ENCODE measurements at places on chromosomes 4 and X.
A peak's percentile ranks its signal among the peaks of the same experiment; 100 is the strongest.

GRCh38 chr4:147828331-147828905 is 96.5 kb downstream of the ARHGAP10 start:
- no peak for DNase-seq

DNA sequence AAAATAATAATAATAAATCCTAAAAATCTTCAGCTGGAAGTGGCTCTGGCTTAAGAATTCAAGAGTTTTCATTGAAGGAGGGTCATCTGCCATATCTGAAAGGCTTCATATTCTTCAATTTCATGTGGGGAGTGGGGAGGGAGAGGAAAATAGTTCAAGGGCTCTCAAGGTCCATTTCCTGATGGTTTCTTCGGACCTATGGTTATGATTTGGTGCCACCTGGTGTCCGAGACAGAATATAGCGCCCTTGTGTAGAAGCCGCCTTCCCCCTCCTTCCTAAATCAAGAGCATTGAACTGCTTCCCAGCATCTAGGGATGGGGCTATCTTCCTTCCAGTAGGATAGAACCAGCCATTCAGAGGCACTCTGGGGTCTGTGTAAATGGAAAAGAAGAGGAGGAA is 34.3 kb downstream of the NLGN3 start:
- DNase-seq, result no peak

GRCh38 chr4:123106747-123107146 is 184.3 kb upstream of the NUDT6 start:
- DNase-seq, result no peak

DNA sequence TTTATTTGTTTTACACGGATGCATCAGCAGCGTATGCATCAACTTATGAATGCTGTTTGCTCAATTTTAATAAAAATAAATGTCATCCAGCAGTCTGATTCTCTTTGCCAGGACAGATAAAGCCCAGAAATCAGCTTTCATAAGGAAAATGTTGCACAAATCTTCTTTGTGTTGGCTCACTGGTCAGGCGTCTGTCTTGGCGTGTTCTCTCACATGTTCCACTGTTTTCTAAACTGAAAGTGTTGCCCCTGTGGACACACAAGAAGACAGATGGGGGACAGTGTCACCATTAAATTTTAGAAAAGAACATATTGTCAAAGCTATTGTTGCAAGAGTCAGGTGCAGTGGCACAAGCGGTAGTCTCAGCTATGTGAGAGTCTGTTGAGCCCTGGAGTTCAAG is 316.2 kb downstream of the CENPC start:
- DNase-seq, result no peak

GRCh38 chrX:113059714-113060113 is 219.1 kb upstream of the AMOT start:
- no peak for DNase-seq

- DNase-seq, result no peak
Measured at GRCh38 chrX:107324493-107325310, 118.3 kb downstream of the DNAAF6 start.

DNA sequence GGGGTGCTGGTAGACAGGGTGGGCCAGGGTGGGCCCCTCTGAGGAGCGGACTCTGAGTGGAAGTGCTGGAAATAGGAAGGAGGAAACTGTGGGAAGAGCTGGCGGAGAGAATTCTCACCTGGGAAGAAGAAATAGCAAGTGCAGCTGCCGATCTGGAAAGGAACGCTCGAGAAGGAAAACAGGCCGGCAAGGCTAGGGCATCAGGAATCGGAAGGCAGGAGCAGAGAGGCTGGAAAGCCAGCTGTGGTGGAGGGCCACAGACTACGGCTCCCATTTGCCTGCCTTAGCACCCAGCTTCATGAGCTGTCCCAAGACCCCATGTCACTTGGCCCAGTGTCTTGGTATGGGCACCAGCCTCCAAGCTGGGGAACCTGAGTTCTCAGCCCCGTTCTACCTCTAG is 37.3 kb downstream of the DCTD start:
- no peak for DNase-seq

DNA sequence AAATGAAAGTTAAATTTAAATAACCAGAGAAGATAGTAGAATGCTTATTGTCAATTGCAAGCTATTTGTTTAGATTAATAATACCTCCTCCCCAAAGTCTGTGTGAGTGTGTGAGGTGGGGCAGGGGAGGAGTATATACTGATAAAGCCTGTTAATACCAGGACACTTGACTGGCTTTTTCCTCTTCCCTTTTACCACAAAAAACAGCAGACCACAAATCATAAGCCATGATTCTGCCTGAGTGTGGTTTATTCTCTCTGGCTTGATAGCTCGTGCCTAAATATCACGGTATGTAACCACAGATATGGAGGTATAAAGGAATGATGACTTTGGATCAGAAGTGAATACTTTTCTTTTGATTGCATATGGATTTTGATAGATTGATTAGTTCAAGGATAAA is 21.9 kb upstream of the SCRG1 start:
- DNase-seq, result no peak

DNA sequence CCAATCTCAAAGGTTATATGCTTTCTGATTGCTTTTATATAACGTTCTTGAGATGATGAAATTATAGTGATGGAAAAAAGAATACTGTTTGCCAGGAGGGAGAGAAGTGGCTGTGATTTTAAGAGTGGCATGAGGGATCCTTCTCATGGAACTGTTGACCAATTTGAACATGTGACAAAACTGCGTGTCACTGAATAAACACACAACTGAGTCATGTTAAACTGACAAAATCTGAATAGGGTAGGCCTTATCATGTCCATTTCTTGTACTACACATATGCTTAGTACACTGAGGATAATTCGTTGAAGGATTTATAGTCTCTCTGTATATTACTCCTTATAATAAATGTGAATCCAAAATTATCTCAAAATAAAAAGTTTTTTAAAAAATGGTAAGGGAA is 22.2 kb upstream of the HSPA4L start:
- DNase-seq, result no peak

DNA sequence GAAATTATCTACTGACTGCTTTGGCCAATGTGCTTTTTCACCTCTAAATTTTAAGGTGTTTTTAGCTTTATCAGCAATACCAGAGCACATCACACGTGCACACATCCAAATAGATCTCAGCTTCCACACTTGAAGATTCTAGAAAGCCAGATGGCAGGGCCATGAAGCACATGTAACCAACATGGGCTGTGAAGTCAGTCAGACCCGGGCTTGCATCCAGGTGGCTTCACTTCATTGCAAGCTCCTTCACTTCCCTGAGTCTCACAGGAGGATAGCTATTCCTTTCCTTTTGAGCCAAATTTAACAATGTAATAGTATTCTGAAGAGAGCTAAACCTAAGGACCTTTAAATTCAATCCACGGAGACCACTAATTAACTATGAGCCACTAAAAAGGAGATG is 86.5 kb downstream of the SH3RF1 start:
- DNase-seq, result no peak

- DNase-seq, result no peak
Measured at GRCh38 chr4:129355516-129355915, 259.6 kb downstream of the C4orf33 start.

- DNase-seq, result no peak
Measured at GRCh38 chr4:184792950-184793555, 32.7 kb downstream of the ACSL1 start.

- DNase-seq, result no peak
Measured at GRCh38 chr4:124722071-124722470, 9.5 kb upstream of the ANKRD50 start.

GRCh38 chr4:152041295-152041694 is 280.5 kb upstream of the GATB start:
- DNase-seq, result no peak

DNA sequence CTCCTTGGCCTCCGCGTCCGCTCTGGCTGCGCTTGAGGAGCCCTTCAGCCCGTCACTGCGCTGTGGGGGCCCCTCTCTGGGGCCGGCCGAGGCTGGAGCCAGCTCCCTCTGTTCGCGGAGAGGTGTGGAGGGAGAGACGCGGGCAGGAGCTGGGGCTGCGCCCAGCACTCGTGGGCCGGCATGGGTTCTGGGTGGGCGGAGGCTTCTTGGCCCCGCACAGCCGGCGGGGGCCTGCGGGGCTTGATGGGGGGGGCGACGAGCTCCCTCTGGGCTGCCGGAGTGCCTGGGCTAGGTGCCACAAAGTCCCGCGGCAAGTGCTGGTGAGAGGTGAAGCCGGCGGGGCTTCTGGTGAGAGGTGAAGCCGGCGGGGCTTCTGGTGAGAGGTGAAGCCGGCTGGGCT is 61.9 kb downstream of the ANKRD50 start:
- DNase-seq, result no peak

DNA sequence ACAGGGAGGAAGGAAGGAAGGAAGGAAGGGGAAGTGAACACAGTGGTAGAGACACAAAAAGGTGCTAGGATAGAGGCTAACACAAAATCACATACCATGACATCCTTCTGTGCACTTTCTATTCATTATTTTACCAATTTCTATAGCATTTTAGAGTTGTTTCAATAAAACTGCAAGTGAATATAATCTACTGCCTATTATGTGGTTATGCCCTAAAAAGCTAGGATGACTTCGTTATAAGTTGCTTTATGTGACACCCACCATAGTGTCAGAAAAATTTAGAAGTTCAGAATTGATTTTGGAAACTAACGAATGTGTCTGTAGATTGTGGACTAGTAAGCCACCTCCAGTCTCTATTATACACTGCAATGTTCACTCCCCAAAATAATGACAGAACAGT is 59.4 kb upstream of the EDNRA start:
- DNase-seq, result no peak

- DNase-seq, result no peak
Measured at GRCh38 chr4:90215286-90215685, 88.1 kb downstream of the CCSER1 start.

DNA sequence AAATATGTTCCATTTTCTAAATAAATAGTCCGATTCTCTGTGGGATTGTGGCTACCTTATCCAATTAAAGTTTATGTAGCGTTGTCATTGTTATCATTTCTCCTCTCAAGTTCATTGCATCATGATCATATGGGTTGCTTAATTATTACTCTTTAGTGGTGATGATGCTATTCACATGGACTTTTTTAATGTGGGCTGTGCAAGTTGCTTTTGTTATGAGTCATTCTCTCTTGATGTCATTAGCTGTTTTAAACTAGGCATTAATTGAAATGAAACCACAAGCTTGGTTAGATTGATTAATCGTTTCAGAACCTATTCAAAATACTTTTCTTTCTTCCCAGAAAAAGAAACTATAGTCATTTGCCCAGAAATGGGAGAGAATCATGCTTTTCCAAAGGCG is 38.2 kb downstream of the NHS start:
- no peak for DNase-seq

GRCh38 chr4:6943012-6943884 is 33.6 kb downstream of the TBC1D14 start:
- no peak for DNase-seq

GRCh38 chr4:85398276-85398675 is 76.7 kb upstream of the ARHGAP24 start:
- DNase-seq, result no peak

- no peak for DNase-seq
Measured at GRCh38 chr4:28682847-28683246, 1822.2 kb downstream of the STIM2 start.

- DNase-seq, result no peak
Measured at GRCh38 chrX:69844636-69845035, 205.1 kb downstream of the AWAT2 start.

- DNase-seq, result no peak
Measured at GRCh38 chr4:105641845-105642244, 66.6 kb downstream of the INTS12 start.

- no peak for DNase-seq
Measured at GRCh38 chr4:23828020-23828715, 61.7 kb downstream of the PPARGC1A start.

- DNase-seq, result no peak
Measured at GRCh38 chr4:4350909-4351308, 36.0 kb upstream of the NSG1 start.

DNA sequence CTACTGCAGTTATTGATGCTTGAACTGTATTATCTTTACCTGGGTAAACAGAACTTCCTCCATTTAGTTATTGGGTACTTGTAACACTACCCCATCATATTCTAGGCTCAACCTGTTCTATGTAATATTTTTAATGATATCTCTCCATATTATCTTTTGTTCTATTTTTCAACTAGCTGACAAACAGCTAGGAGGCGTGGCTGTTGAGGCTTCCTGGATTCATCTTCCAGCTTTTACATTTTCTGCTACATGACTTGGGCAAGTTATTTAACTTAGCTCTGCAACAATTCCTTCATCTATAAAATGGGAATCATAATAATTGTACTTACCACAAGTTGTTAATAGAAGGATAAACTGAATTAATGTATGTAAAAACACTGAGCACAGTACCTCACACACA is 349.3 kb downstream of the PTTG2 start:
- DNase-seq, result no peak

DNA sequence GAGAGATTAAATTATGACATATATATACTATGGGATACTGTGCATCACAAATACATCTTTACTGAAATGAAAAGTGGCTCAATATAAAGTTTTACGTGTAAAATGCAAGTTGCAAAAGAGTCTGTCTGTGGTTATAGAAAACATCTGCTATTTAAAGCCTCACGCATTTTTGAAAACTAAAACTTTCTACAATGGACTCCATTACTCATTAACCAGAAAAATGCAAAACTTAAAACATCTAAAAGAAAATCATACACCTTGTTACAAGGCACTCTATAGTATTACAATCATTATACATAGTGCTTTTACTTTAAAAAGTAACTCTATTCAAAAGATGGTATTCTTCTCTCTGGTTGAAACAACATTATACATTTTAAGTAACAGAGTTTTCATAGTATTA is 755.6 kb downstream of the DMD start:
- no peak for DNase-seq

DNA sequence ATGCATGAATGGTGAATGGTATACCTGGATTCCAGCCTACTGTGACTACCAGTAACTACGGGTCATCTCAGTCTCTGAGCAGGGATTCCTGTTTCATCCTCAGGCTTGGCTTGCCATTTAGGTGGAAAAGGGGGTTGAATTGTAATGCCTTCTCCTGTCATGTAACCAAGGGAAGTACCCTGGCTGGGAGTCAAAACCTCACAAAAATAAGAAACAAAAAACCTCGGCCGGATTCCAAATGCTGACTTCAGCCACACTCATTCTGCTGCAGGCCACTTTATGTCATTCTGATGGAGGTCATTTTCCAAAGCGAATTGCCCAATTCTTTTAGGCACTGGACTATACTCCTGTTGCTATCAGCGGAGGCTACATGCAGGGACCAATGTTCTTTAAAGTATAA is 324.7 kb downstream of the LDB2 start:
- no peak for DNase-seq

- DNase-seq, result no peak
Measured at GRCh38 chrX:40912576-40912975, 172.7 kb upstream of the USP9X start.

DNA sequence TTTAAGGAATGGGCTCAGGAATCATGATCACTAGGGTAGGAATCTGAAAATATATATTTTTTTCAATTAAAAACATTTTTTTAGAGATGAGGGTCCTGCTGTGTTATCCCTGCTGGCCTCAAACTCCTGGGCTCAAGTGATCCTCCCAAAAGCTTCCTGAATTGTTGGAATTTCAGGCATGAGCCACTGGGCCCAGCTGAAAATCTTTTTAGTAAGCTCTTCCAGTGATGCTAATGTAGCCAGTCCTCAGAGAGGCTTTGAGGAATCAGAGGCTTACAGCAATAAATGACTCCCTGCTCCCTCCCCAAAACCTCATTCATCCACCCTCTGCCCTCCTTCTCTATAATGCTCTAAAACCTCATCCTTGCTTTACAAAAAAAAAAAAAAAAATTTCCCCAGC is 129.5 kb downstream of the ZIC3 start:
- no peak for DNase-seq

- DNase-seq, result peak; percentile 3
Measured at GRCh38 chrX:110698696-110699095, 96.9 kb downstream of the CHRDL1 start.

GRCh38 chr4:149291463-149291862 is 524.2 kb downstream of the IQCM start:
- DNase-seq, result no peak

- no peak for DNase-seq
Measured at GRCh38 chrX:40104985-40105834, 7.5 kb upstream of the BCOR start.

Measured in GM19239 (cell line).